Activated CD8-positive, alpha-beta memory T cell treated with anti-CD3 and anti-CD28 coated beads for 1 hour (primary cell): ENCODE measurements at places on chromosomes 12 and 14.

- DNase-seq: no peak
These were observed 168.8 kb upstream of the RBM19 start for GRCh38 chr12:114134922-114135321.

- no peak for DNase-seq
These were observed 17.1 kb downstream of the CCDC85C start for GRCh38 chr14:99586761-99587459.

DNA sequence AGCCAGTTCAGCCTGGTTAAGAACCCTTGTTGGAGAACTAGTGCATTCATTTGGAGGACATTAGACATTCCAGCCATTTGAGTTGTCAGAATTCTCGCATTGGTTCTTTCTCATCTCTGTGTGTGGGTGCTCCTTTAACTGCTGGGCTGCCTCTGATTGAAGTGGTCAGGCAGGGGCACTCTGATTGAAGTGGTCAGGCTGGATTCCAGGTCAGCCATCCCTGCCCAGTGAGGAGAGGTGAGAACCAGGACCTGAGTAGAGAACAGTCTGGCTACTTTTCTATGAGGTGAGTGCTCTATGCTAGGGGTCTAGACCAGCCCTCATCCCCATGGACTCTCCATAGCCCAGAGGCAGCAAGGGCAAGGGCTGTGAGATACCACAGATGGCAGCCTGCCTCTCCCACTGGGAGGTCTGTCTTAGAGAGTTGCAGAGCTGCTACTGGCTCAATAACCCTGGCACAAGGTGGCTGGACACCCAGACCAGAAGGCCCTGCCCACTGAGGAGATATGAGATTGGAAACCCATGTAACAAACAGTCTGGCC, 691.6 kb downstream of the TMTC2 start:
- no peak for DNase-seq

GRCh38 chr14:35687335-35687939, 121.7 kb downstream of the RALGAPA1 start:
- DNase-seq: no peak

GRCh38 chr14:103328941-103329340, 5.1 kb upstream of the EIF5 start:
- no peak for DNase-seq

- no peak for DNase-seq
These were observed 362.2 kb upstream of the SFSWAP start for GRCh38 chr12:131348646-131349045.
